ENCODE measurements at places on chromosomes 7 and 10.
A peak's percentile ranks its signal among the peaks of the same experiment; 100 is the strongest.

DNA sequence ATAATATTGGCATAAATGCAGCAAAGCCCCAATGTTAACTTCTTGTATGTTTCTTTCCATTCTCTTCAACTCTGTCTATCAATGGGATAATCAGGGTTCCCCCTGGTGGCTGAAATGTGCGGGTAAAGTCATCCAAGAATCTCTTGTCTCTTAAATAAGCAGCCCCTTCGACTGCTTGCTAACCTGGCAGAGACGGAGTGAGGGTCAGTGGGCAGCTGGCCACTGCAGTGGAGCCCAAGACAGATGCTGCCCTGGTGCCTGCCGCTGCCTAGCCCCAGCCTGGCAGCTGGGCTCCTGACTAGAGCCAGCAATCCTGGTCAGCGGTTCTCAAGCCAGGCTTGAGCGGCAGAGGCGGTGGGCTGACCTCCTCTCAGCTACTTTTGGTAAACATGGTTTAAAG, 248.9 kb downstream of the COBL start:
- peak; percentile 80 for DNase-seq

- DNase-seq = no peak
Measured at GRCh38 chr10:118626953-118627352, 31.5 kb upstream of the PRLHR start.

DNA sequence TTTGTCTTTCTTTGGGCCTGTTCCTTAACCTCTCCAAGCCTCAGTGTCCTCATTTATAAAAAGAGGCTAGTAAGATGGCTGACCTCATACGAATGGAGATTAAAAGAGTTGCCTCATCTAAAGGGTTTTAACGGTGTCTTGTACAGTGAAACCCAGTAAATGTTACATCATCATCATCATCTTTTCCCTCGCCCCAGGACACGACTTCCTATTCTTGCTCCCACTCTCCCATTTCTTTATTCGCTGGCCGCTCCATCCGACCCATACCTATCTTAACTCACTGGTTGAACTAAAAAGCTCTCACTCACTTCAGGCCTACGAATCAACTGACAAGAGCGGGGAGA, 554 bp downstream of the FRA10AC1 start:
- peak; percentile 62 for DNase-seq

DNA sequence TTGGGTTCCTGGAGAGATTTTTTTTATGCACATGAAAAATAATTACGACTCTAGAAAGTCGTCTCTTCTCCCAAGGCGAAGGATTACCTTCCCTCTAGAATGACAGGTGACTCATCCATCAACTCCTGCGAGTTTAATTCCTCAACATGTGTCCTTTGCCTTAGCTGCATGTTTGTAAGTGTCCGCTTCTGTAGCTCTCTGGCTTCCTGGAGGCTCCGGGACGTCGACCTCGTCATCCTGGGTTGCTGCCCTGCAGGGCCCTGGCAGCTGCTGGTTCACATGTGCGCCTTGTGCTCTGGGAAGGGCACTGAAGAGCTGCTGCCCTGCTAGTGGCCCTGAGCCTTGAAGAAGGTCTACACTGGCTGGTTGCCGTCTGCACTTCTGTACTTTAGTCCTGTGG, 210.2 kb downstream of the MLLT10 start:
- DNase-seq = no peak

GRCh38 chr7:78720066-78720465, 733.4 kb downstream of the MAGI2 start:
- DNase-seq = no peak

- no peak for DNase-seq
Measured at GRCh38 chr10:95509251-95509650, 51.9 kb downstream of the SORBS1 start.

DNA sequence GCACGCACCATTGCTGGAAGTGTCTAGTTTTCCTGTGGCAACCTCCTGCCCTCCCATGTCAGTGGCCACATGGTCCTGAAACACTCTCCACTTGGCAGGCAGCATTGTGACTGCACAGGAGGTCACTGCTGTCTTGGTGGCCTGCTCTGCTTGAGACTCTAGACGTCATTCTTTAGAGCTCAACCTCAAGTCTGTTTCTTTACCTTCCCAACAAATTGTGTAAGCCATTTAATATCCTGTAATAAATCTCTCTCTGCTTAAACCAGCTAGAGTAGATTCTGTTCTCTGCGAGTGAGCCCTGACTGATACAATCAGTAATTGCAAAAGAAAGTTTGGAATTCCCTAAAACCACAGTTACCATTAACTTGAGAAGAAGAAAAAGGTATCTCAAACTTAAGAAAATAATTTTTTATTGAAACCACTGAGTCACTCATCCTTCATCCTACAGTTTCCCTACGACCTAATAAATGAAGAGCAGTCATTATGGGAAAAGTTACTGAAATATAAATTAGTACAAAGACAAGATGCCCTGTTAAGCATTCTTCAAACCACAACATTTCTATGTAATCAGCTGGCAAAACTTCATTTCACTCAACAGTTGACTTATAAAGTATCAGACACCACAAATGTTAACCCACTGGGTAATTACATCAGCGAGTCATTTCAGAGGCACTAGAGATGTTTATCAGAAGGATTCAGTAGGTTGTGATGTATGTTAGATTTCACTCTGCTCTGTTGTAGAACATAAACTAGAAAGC, 18.0 kb downstream of the SLC25A13 start:
- DNase-seq = peak; percentile 92

DNA sequence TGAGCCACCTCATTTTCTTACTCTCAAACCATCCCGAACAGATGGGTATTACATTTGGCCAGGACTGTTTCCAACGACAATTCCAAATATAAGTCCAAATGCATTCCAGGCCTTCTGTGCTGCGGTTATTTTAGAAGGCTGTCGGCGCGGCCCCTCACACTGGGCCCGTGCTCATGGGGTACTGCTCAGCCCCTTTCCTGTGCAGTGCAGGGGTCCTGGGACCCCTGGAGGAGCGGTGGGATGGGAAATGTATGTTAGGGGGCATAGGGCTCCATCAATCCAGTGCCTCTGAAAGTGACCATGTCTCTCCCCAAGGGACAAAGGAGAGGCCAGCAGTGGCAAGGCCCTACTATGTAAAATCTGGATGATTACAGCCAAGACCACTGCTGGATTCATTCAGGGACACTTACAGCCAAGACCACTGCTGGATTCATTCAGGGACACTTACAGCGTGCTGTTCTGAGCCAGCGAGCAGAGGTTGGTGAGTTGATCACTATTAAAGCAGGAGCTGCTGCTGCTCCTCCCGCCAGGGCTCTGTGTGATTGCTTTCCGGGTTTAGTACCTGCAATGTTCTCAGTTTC, 66.3 kb downstream of the CHST15 start:
- no peak for DNase-seq

Data from fibroblast of lung (primary cell).